SK-N-SH treated with all-trans-retinoic acid at 6 μM for 48 hours (cell line): ENCODE measurements at places on chromosomes 3 and 15.

DNA sequence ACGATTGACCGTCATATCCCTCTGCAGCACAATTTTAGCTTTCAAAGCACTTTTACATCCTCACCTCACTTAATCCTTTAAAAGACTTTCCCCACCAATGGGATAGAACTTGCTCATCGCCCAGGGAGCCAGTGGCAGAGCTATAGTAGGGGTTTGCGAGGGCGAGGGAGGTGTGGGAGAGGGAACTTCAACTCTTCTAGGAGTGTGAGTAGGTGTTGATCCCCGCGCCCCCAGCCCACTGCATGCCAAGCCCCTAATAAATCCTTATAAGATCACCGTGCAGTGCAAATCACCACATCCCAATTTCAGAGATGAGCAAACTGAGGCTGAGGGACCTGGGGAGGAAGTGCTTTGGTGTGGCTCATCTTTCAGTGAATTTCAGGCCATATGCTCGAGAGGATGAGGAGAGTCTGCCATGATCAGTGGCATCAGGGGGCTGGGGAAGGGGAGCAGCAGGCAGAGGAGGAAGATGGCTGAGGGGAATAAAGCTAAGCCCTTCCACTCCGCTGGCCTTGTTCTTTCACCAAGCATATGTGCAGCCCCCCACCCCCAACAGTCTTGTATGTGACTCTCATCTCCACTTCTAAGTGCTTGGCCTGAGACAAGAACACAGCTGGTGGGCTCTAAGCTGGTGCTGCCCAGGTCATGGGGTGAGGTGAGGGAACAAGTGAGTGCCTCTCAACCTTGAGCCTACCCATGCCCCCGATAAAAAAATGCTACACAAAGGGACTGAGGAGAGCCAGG, 5.1 kb downstream of the INSYN1 start:
- ATAC-seq: no peak

DNA sequence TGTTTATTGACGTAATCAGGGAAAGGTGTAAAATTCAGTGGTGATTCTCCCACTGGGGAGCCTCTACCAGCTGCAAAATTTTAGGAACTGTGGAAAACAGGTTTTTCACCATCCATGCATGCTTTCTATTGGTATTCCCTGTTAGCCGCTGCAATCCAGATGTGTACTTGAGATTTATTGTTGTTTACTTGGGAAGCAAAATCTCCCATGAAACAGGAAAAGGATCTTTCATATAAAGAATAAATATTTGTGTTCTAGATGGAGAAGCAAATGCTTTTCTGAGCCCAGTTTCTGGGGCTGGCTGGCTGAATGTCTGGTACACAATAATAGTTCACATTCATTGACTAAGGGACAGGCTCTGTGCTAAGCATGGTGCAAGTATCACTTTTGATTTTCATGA, 144.6 kb upstream of the RASGRP1 start:
- ATAC-seq: no peak

- ATAC-seq: no peak
Observed at GRCh38 chr3:22907796-22908195, 295.3 kb upstream of the UBE2E2 start.

GRCh38 chr15:45402955-45403877, 24.9 kb upstream of the GATM start:
- ATAC-seq: peak; percentile 33

DNA sequence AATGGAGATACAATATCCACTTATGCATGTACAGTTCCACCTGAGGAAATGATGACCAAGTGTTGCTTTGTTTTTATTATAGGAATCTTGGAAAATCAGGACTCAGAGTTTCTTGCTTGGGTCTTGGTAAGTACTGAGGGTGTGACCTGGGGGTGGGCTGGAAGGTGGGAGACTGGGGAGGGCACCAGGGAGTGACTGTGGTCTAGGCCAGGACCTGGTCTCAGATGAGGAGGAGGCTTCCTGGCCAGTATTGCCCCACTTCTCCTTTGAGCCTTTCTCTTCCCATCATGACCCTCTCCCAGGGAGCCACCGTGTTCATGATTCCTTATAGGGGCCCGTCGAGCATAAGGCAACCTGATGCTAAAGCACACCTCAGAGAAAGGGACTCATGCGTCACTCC, 133.4 kb downstream of the SSR3 start:
- ATAC-seq: no peak

DNA sequence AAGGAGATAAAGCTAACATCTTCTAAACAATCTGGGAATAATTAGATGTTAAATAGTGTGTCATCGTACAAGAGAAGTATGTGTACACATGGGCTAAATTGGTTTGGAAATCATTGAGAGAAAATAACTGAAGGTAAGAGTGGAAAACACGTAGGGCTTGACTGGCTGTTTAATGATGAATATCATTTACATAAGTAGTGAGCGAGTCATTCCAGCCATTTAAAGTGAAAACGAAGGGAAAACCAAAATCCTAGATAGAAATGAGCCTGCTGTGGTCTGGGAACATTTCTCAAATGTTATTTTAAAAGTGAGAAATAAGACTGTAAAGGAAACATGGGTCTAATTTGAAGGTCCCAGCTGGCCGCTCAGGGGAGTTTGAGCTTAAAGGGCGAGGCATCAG, 41.9 kb upstream of the KCNMB2 start:
- no peak for ATAC-seq

DNA sequence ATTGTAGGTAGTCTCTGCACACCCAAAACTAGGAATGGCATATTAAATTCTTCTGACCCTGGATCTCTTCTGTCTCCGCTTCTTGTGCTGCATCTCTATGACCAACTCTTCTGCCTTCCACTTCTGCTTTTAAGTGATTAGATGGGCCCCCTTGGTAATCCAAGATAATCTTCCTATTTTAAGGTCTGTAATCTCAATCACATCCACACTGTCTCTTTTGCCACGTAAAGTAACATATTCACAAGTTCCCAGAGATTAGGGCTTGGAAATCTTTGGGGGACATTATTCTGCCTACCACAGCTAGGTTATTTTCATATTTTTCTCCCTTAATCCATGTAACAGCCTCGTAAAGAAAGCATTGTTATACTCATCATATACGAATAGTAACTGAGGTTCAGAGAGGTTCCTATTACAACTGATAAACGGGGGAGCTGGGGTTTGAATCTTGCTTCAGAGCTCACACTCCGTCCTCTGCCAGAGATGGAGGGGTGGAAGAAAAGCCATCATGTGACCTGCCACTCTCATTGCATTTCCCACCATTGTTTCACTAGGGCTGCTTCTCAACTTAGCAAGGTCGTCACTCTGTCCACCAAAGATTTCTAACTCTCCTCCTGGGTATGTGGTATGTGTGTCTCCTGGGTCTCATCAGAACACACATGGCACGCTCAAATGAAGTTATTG, 6.6 kb upstream of the CD47 start:
- no peak for ATAC-seq

- no peak; the same call in 2 of the 3 replicates for ATAC-seq
Observed at GRCh38 chr3:23590424-23591273, 215.1 kb upstream of the UBE2E1 start.

GRCh38 chr3:195616681-195617080, 32.9 kb upstream of the APOD start:
- ATAC-seq: no peak
